ENCODE measurements at places on chromosomes 12 and 14.
A peak's percentile ranks its signal among the peaks of the same experiment; 100 is the strongest.

DNA sequence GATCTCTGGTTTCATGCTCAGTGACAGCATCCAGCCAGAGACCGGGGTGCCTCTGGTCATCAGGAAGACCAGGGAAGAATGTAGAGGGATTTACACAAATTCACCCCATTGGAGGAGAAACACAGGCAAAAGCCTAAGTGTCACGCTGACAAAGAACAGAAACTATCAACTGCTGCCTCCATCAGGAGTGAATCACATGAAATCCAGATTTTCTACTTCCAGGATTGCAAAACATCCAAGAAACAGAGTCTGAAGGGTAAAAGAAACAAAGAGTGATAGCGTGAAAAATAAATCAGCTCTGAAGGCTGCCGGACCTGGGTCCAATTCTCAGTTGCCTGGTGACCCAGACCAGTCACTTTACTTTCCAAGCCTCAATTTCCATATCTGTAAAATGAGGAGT lies 136.1 kb upstream of the MAP1LC3B2 start:
- DNase-seq = no peak

DNA sequence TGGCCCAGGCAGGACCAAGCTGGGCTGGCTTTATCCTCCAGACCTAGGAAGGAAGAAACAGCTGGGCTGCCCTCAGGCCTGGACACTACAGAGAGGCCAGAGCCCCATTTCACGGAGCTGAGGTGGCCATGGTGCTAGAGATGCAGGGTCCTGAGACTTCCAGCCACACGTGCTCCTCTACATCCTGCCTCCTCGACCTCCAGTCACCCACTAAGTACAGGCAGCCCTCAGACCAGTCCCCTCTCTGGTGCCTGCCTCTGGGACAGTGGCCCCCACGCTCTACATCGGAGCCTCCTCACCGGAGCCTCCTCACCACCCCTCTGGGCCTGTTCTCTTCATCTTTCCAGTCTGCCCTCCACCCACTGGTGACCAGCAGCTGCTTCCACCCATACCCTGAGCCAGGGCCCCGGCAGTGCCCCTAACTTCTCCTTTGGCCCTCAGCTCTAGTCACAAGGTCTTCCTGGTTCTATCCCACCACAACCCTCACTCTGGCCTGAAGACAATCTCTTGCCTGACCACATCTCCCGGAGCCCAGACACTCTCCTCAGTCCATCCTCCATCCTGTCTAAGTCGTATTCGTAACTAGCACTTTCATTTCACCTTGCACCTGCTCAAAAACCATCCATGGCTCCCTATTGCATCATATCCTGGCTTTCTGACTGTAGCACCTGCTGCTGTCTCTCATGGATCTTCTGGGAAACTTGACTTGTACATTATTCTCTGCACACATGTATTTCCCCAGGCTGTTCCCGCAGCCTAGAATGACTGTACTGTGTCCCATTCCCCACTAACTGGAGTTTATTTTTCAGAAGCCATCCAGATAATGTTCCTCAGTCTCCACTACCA lies 43.9 kb downstream of the DIO3 start:
- DNase-seq = peak; percentile 27

- no peak for DNase-seq
These were observed 63.9 kb downstream of the BEGAIN start for GRCh38 chr14:100523131-100523842.

GRCh38 chr14:23228812-23229211 lies 8.9 kb upstream of the RNF212B start:
- no peak for DNase-seq

DNA sequence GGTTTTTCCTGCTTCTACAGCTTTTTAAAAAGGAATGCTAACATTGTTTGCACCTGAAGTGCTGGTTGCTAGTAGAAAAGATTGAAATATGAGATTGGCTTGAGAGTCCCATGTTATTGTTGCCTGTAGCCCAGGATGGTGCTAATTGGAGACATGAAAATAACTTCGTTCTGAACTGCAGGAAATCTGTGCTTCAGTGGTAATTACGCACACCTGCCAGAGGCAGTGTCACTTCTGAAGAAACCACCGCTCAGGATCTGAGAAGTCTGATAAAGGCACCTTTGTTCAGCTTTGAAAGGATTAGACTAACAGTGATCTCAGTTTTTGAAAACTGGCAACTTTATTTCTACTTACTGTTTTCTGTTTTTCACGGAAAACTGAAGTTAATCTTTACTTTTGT lies 15.5 kb upstream of the ATP6V0A2 start:
- no peak for DNase-seq

GRCh38 chr14:23559010-23559925 lies 3.2 kb downstream of the THTPA start:
- DNase-seq = peak; percentile 63

DNA sequence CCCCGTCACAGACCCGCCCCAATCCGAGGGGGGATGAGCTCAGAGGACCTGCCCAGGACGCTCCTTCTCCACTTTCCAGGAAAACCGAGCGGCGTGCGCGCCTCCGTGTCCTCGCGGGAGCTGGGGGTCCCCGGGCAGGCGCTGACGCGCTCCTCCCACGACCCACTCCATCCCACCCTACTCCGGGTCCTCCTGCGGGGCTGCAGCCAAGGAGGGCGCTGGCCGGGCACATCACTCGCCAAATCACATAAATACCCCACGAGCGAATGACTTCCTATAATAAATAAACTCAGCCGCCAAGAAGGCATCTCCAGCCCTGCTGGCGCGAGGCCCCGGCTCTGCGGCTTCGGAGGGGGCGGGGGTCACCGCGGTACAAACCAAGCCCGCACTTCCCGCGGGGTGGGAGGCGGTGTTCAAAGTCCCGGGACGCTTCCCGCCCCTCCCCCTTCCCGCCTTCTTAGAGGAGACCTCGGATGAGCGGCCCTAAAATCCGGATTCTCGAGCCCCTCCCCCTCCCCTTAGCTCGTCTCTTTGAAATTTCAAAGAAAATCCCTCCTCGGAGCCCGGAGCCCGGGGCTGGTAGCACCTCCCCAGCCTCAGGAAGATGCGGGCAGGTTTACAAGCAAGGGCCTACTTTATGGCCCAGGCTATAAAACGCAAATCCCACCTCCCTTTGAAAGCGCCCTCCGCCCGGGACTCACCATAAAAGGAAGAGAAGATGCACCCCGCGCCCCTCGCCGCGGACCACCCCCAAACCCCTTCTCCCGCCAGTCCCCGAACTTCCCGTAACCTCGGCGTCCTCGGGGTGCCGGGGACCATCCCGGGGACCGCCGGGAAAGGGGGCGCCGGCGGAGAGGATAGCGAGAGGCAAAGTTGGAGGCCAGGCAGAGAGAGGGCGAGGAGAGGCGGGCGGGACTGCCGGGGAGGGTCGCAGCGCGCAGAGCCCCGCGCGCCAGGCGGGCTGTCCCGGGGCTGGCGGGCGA lies 712 bp upstream of the FZD10 start:
- no peak for DNase-seq

- no peak for DNase-seq
These were observed 30.7 kb downstream of the LRIG3 start for GRCh38 chr12:58889557-58889956.

GRCh38 chr14:68157971-68158371 lies 338.4 kb downstream of the RAD51B start:
- DNase-seq = no peak

DNA sequence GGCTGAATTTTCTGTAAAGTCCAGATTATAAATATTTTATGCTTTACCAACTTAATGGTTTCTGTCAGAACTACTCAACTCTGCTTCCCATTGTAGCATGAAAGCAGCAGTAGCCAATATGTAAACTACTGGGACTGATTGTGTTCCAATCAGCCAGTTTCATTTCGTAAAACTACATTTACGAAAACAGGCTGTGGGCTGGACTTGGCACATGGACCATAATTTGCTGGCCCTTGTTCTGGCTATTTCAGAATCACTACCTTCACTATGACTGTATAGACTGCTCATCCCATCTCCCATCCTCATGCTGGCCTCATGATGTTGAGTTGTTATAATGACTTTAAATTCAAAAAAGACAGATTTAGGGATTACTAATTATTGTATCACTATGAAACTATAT lies 38.7 kb downstream of the FAR2 start:
- DNase-seq = no peak

DNA sequence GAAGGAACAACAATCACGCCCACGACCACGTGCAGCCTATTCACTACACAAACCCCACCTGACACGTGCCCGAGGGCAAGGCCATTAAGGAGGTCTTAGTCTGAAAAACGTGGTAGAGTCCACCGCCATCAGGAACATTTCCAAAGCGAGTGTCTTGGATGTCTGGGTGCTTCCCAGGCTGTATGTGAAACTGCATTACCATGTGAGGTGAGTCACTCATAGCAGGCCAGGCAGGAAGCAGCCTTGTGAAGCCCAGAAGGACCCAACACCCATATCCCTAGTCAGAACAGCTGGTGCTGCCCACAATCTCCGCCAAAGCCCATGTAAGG lies 3.3 kb upstream of the KRT79 start:
- DNase-seq = no peak

DNA sequence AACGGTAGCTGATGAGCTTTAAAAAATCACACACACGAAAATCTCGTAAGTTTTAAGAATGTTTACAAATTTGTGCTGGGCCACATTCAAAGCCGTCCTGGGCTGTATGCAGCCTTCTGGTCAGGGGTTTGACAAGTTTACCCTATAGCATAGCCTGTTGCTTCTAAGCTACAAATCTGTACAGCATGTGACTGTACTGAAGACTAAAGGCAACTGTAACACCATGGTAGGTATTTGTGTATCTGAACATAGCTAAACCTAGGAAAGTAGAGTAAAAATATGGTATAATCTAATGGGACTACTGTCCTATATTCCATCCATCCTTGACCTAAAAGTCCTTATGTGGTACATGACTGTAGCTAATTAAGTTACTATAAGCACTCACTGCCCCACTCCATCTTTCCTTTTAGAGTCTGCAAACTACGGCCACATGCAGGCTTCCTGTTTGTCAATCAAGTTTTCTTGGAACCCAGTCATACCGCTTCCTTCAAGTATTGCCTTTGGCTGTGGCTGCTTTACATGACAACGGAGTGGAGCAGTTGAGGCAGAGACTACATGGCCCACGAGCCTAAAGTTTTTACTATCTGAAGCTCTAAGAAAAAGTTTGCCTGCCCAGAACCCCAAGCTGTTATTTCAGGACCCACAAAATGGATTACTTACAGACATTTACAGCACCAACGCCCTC lies 18.5 kb downstream of the KRT7 start:
- no peak for DNase-seq

DNA sequence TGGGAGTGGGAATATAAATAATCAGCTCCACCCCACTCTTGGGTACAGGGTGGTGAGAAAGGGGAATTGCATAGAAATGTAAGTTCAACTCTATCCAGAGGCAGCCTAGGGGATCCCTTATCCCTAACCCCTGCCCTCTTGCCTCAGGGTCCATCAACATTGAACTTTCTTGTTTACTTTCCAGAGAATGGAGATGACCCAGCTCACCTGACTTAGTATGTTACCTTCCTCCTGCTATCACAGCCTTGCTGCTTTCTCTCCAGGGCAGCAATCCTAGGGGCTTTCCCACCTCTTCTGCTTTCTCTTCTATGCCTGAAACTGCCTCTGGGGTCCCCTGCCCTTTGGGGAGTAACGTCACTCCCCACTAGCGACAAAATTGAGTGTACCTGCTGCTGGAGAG lies 2.7 kb downstream of the LRP1 start:
- no peak for DNase-seq

DNA sequence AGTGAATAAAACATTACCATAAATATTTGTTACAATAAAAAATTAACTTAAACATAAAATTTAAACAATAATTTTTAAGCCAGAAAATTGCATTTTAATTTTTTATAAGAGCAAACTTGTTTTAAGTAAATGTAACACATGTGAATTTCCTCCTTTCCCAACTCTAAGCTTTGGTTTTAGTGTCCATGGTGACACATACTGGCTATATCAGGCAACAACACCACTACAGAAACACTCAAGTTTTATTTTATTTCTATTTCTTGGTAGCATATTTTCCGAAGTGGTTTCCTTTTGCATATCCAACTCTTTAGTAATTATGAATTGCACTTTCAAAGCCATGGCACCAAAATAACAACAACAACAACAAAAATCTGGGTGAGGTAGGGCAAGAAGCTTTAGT lies 2.2 kb downstream of the NELL2 start:
- no peak for DNase-seq

DNA sequence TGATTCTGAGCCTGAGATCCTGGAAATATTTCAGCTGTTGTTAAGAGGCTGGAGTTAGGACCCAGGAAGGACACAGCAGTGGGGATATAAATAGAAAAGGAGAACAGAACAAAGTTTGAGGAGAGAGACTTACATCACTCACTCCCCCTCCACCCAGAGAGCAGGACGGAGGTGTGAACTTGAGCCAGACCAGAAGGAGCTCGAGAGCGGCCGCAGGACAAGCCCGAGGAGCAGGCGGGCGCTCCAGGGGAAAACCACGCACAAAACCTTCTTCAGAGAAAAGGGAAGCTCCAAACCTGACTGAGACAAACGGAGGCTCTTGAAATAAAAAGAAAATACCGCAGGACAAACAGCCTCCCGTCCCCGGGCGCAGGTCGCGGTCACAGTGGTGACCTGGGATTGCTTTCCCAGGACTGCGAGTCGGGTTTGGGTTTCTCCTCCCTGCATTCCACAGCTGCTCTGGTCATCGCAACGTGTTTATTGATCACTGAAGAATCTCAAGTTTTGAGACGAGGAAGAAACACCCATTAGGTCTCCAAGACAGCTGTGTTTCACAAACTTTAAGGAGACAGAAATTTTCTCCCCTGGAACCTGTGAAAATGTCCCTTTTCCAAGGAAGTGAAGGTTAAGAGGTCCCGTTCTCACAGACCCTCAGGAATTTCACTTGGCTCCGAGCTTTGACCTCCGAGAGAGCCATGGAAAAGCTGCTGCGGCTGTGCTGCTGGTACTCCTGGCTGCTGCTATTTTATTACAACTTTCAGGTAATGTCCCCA lies at the start of gene ADGRD1:
TSS of gene ADGRD1 (plus strand) at position 137 of the 773 bp plus-strand sequence. CDS start at position 696, 559 bp downstream.
- DNase-seq = no peak

GRCh38 chr12:85711735-85712390 lies 124.3 kb downstream of the RASSF9 start:
- no peak for DNase-seq

GRCh38 chr14:101575581-101575980 lies 14.3 kb downstream of the DIO3 start:
- DNase-seq = no peak

- DNase-seq = no peak
These were observed 142.7 kb upstream of the SYT1 start for GRCh38 chr12:78721906-78722305.

DNA sequence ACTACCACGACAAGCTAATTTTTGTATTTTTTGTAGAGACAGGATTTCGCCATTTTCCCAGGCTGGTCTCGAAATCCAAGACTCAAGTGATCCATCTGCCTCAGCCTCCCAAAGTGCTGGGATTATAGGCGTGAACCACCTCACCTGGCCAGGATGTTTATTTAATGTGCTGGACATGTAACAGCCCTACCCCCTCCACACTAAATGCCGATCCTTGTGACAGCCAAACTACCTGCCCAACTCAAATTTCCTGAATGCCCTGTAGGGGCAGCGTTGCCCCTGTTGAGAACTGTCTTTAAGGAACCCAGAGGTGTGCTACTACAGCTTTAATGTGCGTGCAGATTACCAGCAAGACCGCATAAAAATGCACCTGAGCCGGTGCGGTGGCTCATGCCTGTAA lies 48.1 kb downstream of the KCNK13 start:
- DNase-seq = no peak

GRCh38 chr12:9721394-9722092 lies 11.4 kb downstream of the CLECL1 start:
- no peak for DNase-seq

GRCh38 chr14:99518441-99519346 lies 37.5 kb downstream of the CCNK start:
- peak; percentile 81 for DNase-seq

All from naive thymus-derived CD8-positive, alpha-beta T cell (primary cell).